Spinal cord (tissue), 10 donors: ENCODE measurements at places on chromosomes 1 and 21. TPM values are rescaled to one million over a fixed set of nuclear protein-coding genes. Genes with fewer than 3 reads are reported as not detected.

DNA sequence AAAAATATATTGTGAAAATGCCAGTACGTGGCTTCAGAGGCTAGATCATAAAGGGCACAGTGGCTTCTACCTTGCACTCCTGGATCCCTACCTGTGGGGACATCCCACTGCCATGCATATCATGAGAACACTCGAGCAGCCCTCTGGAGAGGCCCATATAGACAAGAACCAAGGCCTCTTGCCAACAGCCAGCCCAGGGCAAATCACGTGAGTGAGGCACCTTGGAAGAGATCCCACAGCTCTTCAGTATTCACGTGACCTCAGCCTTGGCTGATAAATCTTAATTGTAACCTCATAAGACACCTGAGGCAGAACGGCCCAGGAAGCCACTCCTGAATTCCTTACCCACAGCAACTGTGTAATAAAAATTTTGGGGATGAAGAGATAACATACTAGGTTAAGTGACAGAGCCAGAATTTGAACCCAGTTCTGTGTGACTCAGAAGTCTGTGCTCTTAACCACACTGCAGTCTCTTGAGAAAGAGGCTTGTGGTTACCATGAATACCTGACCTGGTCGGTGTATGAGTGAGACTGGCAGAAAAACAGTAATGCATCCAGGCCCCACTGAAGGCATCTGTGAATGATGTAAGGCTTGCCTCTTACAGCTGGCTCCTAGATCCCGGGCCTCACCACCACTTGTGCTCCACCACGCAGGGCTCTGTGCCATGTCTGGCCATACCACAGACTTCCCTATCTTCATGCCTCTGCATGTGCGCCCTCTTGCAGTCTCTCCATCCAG, 6.9 kb upstream of the A3GALT2 start:
- no peak for DNase-seq

GRCh38 chr1:186999506-186999905, 170.8 kb downstream of the PLA2G4A start:
- DNase-seq = no peak

- DNase-seq = no peak
These were observed 12.9 kb upstream of the EPHA2 start for GRCh38 chr1:16168622-16169360.

The PKN2 gene
- total RNA-seq = 46.8 TPM

- no peak for DNase-seq
These were observed 54.9 kb downstream of the TBX15 start for GRCh38 chr1:118933051-118933781.

- no peak for DNase-seq
These were observed 2.9 kb upstream of the GPR25 start for GRCh38 chr1:200869753-200870391.

GRCh38 chr1:111585447-111586086, 34.0 kb upstream of the RAP1A start:
- DNase-seq = no peak

GRCh38 chr1:41496080-41497055, 11.9 kb upstream of the EDN2 start:
- DNase-seq = no peak

GRCh38 chr1:95770581-95770980, 536.6 kb downstream of the RWDD3 start:
- no peak for DNase-seq

The RYR2 gene
- total RNA-seq = 31.2 TPM

GRCh38 chr1:219798283-219799030, 129.9 kb downstream of the SLC30A10 start:
- no peak for DNase-seq

DNA sequence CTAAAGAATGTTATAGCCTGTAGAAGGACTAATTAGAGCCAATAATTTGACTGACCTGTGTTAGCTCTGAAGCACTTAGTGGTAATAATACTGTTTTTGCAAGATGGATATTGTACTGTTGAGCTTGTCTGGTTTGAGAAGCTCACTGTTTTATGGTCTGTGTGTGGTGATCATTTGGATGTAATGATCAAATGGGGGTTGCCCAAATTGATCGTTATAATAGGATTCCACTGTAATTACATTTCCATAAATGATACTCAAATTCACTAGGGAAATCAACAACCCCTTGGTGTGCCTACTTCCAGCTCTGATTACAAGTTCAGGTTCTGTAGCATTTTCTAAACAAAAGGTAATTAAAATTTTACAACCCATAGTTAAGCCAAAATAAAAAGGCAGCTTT, 971.4 kb downstream of the TTLL7 start:
- no peak for DNase-seq

The A3GALT2 gene
- total RNA-seq = not detected

GRCh38 chr1:47699492-47700235, 261.8 kb downstream of the FOXD2 start:
- no peak for DNase-seq

DNA sequence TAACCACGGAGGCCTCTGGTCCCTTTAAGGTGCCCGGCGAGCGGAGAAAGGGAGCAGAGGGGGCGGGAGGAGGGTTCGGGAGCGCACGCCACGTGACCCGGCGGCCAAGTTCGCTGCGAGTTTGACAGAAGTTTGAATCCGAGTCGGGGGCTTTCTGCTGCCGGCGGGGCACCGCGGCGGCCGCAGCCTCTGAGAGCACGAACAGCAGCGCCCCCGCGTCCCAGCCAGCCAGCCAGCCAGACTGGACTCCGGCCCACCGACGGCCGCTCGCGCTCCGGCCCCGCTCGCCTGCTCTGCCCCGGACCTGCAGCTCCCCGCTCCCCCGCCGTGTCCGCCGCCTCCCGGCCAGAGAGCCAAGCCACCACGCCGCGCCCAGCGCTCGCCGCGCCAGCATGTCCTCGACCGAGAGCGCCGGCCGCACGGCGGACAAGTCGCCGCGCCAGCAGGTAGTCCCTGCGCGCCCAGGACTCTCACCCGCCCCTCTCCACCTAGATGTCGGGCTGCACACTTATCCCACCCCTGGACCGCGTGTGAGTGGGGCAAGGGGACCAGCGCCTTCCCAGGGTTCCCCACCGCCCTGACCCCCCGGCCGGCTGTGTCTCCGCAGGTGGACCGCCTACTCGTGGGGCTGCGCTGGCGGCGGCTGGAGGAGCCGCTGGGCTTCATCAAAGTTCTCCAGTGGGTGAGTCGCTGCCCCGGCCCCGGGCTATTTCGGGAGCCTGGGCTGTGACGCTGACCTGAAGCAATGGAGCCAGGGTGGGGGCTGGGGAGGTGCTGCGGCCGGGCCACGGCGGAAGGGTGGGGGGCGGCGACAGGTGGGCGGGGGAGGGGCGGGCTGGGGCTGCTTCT, at the start of gene SYPL2:
Gene SYPL2 (plus strand): TSS at position 95 of the 849 bp plus-strand sequence. CDS start 298 bp downstream, at position 393.
- no peak for DNase-seq

- peak; percentile 60 for DNase-seq
These were observed 10.6 kb downstream of the AVPR1B start for GRCh38 chr1:206106328-206107167.

GRCh38 chr1:232143315-232143886, 486.5 kb downstream of the SIPA1L2 start:
- no peak for DNase-seq

DNA sequence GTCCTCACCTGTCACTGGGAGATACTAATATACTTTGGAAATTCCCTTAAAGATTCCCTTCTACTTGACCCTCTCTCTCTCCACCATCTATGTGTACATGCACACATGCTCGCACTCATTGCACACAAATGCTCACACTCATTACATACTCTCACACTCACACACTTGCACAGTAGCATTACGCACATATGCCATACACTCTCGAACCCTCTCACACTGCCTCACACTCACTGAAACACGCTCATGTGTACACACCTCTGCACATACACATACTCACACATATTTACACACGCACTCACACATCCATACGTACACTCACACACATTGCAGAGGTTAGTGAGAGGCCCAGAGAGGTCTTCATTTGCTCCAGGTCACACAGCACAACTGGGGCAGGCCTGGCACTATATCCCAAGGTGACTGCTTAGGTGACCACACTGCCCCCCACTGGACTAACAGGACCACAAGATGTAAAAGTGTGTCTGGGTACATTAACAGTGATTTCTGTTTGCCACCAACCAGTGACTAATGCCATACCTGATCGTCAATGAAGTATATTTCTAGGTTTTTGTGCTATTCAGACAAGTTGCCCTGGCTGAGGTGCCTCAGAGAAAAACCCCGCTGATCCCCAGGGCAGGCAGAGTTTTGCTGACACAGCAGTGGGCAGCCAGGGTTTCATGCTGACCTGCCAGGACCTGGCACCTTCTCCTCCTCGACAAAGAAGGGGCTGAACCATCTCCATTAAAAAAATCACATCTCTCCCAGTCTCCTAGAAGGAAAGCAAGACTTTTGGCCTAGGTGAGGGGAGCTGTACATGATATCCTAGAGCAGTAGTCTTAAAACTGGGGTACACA, 28.5 kb upstream of the CAMK1G start:
- DNase-seq = no peak

DNA sequence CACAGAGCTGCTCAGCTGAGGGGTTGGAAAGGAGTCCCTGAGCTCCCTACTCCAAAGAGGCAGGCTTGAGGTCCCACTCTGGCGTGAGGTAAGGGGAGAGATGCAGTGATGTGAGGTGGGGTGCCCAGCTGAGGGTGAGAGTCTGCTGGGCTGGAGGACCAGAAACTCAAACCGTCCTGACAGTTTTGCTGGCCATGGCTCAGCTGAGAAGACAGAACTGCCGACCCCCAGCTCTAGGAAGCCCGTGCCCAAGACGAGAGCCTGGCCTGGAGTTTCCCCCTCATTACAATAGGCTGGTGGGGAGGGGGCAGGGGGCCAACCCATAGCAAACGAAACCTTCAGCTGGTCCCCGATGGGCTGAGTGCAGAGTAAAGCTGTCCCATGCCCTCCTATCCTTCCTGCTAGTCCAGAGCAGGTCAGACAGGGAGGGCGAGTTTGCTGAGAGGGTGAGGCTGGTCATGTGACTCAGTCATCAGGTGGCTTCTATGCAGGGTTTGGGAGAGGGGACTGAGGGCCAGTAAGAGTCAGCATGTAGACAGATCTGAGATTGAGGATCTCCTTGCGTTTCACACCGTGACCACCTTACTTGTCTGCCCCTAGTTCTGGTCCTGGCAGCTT, 129.3 kb downstream of the PRDM2 start:
- no peak for DNase-seq

- no peak for DNase-seq
These were observed 45.5 kb downstream of the RABGAP1L start for GRCh38 chr1:174204697-174205308.

The WNT2B gene
- 9.9 TPM for total RNA-seq

GRCh38 chr21:38902608-38903445, 97.1 kb downstream of the ETS2 start:
- no peak for DNase-seq

- DNase-seq = no peak
These were observed 167.3 kb upstream of the SGIP1 start for GRCh38 chr1:66366634-66367033.

The ARHGEF16 gene
- 2.6 TPM for total RNA-seq

The PTGS2 gene
- 4.3 TPM for total RNA-seq

The FALEC gene
- 1.2 TPM for total RNA-seq

DNA sequence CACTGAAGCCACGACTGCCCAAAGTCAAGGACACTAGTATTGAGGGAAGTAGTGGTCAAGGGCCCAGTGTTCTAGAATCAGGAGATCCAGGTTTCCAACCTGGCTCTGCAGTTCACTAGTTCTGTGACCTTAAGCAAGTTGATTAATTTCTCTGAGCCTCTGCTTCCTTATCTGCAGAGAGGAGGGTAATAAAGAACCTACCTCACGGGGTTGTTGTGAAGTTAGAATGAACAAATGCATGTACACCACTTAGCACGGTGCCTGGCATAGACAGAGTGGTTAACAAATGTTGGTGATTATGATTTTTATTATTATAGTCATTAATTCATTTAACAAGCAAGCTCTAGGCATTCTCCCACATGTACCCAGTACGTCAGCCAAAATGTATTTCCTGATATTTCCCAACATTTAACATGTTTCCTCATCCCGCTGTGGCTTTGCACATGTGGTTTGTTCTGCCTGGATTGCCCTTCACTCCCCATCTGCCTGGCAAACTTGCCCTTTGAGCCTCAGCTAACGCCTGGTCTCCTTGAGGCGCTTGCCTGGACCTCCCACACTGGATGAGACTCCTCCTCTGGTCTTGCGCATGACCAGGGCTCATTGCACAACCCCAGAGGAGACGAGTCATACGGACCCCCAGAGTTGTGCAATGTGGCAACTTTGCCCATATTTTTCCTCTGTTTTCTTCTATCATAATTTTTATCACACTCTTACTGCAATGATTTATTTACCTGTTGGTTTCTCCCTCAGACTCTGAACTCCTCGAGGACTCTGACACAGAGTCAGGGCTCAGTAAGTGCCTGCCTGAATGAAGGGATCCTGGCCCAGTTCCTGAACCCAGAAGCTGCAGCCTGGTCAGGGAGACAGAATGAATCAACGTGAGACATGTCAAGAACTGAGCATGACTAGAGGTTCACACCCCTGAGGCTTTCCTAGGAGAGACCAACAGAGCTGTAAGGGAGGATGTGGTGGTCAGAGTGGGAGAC, 20.7 kb upstream of the MFSD2A start:
- DNase-seq = no peak

GRCh38 chr1:201566933-201567801, 28.2 kb downstream of the NAV1 start:
- DNase-seq = no peak

The CD2 gene
- not detected for total RNA-seq

GRCh38 chr1:200207711-200208126, 180.2 kb downstream of the NR5A2 start:
- DNase-seq = no peak

- no peak for DNase-seq
These were observed 106.3 kb upstream of the CACHD1 start for GRCh38 chr1:64363616-64364015.

DNA sequence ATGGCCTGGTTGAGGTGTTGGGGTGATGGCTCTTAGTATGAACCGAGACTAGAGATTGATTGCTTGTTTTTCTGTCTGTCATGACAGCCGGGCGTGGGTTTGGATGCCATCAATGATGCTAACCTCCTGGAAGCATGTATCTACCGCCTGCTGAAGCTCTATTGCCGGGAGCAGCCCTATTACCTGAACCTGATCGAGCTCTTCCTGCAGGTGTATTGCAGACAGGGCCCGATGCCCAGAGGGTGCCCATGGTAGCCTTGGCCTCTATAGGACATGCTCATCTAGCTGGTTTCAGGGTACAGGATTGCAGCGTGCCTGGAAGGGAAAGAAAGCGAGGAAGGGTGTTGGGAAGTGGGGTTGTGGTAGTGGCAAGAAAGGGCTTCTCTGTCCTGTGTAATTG, 2.6 kb upstream of the RUSC1 start:
- DNase-seq = no peak

DNA sequence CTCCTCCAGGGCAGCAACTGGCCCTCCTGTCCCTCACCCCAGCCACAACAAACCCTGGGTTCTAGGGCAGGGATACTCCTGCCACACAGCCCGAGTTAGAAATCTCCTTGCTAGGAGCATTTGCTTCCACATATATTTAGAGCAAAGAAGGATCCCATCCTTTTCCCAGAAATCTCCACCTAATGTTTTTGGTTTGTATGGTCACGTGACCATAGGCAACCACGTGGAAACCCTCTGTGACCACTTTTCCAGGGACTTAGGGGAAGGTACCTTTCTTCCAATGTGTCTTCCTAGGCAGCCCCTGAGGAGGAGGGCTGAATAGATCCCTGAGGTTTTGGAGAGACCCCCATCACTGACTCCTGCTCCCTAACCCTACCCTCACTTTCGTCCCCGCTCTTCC, 25.5 kb downstream of the VANGL2 start:
- no peak for DNase-seq

- DNase-seq = no peak
These were observed 28.5 kb upstream of the PRELP start for GRCh38 chr1:203447151-203447550.
